ENCODE measurements at places on chromosomes 13 and 19. TPM values are rescaled to one million over a fixed set of nuclear protein-coding genes. Genes with fewer than 3 reads are reported as not detected.

- H3K27me3 ChIP-seq: no peaks in the 10 kb centered on the region
- H3K36me3 ChIP-seq: peaks cover 34% of the 10 kb centered on the region
- ATAC-seq: no peak
- H3K4me1 ChIP-seq: peaks cover 4% of the 10 kb centered on the region
Measured at GRCh38 chr19:39423258-39424086, 11.0 kb downstream of the PLEKHG2 start.

DNA sequence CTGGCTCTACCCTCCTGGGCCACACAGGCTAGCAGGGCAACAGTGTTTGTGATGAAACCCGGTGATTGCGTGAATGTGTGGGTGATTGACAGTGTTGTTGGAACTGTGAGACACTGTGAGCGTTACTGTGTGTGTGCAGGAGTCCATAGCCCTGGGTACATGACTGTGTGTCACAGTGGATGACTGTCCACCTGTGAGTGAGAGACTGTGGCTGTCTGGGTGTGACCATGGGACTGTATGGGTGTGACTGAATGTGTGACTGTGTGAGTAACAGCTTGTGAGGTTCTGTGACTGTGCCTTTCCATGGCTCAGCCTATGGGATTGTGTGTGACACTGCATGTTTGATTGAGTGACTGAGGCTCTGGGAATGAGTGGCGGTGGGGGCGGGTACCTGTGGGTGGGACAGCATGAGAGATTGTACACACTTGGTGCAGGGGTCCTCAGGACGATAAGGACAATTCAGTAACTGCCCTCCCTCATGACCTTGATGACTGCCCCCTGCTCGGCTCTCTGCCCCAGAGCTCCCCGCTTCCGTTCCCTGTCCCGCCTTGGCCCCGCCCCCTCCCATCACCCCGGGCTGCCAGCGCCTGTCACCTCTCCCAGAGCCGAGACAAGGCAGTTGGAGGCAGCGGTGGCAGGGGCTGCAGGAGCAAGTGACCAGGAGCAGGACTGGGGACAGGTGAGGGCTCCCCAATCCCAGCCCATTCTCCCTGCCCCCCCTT is at the start of gene GIPR:
Gene GIPR, plus strand, starts transcription at position 602 of the 722 bp plus-strand sequence. CDS start 1,300 bp downstream, outside the sequence.
- H3K27ac ChIP-seq: peak within 1 kb of the TSS; percentile 95
- H3K27me3 ChIP-seq: peaks cover 14% of the 10 kb centered on the region
- H3K4me3 ChIP-seq: peak within 1 kb of the TSS; percentile 95
- peak; percentile 95 for ATAC-seq

DNA sequence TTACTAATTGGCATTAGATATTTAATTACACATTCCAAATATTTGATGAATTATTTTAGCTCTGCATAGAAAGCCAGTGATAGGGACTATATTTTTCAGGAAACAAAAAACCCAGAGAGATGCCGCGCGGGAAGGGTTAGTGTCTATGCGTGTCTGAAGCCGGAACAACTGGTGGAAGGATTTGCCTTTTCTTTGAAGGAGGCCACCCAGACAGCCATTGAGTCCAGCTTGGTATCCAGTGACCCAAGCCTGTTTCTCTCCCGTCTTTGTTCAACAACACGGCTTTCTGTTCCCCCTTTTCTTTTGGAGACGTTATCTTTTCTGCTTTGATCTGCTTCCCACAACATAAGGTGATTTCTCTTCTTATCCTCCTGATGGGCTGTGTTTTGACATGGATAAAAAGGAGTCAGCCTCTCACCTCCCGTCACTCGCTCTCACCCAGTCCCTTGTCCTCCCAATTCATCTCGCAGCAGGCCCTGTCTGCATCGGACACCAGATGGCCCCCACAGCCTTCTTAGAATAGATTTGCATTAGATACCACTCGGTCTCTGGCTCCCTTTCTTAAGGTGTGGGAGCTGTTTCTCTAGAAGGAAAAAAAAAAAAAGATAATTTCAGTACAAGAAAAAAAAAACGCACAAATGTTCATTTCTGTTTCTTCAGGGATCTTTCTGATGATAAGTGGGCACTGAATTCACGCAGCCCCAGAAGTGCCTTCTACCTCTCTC is 361.8 kb downstream of the ZNF536 start:
- H3K36me3 ChIP-seq: no peaks in the 10 kb centered on the region
- no peak for ATAC-seq
- H3K4me1 ChIP-seq: no peaks in the 10 kb centered on the region
- peaks cover 4% of the 10 kb centered on the region for H3K27me3 ChIP-seq

DNA sequence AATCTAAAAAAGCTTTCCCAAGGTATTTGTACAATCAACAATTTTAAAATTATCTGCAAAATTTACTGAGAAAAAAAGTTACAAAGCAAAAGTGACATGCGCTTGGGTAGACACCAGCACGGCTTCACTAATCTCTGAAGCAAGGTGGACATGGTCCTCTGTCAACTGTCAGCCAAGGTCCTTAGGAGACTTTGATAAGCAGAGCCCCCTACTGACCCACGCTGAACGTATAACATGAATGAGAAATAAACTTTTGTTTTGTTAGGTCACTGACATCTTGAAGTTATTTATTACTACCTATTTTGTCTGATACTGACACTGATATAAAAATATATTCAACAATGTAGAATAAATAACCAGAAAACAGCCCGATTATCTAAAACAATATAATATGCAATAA is 100.7 kb upstream of the OBI1 start:
- no peaks in the 10 kb centered on the region for H3K36me3 ChIP-seq
- no peak for ATAC-seq
- H3K4me3 ChIP-seq: no peak overlapping the region
- no peaks in the 10 kb centered on the region for H3K4me1 ChIP-seq
- H3K27me3 ChIP-seq: peaks cover 19% of the 10 kb centered on the region
- no peak overlapping the region for H3K27ac ChIP-seq

DNA sequence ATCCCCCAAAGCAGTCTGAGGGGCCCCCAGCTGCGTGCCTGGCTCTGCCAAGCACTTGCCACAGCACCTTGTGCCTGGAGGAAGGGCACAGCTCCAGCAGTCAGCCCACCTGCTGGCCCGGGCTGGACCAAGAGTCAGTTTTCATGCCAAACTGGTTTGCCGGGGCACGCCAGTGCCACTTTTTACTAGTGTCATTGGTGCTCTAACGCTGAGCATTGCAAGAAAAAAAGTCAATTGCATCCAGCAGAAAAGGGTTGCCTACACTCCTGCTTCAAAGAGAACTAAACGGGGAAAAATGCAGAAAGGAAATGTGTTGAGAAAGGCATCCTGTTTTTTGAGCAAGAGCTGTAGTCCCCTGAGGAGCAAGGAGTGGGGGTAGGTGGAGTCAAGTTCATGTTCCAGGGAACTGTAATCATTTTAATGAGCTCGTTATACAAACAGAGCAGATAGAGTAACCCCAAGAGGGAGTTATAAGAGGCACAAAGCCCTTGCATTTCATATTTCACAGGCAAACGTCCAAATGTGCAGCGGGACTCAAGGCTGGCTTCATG is 68.4 kb downstream of the F2RL3 start:
- no peak for ATAC-seq
- H3K4me3 ChIP-seq: no peak overlapping the region
- H3K36me3 ChIP-seq: no peaks in the 10 kb centered on the region
- no peaks in the 10 kb centered on the region for H3K4me1 ChIP-seq

- H3K27ac ChIP-seq: no peak overlapping the region
- peaks cover 6% of the 10 kb centered on the region for H3K27me3 ChIP-seq
- no peak overlapping the region for H3K4me3 ChIP-seq
- ATAC-seq: no peak
Measured at GRCh38 chr13:29239653-29240525, 355.6 kb downstream of the SLC7A1 start.

GRCh38 chr13:47959468-47960247 is 41.4 kb downstream of the SUCLA2 start:
- H3K4me1 ChIP-seq: no peaks in the 10 kb centered on the region
- ATAC-seq: no peak
- no peaks in the 10 kb centered on the region for H3K27me3 ChIP-seq
- no peak overlapping the region for H3K4me3 ChIP-seq
- H3K27ac ChIP-seq: no peak overlapping the region

DNA sequence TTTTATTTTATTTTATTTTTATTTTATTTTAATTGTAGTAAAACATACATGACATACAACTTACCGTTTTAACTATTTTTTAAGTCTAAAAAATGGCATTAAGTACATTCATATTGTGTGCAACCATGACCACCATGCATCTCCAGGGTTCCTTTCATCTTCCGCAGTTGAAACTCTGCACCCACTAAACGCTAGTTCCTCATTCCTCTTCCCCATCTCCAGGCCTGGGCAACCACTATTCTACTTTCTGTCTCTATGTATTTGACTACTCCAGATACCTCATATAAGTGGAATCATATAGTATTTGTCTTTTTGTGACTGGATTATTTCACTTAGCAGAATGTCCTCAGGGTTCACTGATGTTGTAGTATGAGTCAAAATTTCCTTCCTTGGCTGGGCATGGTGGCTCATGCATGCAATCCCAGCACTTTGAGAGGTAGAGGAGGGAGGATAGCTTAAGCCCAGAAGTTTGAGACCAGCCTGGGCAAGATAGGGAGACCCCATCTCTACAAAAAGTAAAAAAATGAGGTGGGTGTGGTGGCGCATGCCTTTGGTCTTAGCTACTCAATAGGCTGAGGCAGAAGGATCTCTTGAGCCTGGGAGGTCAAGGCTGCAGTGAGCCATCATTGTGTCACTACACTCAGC is 55.7 kb upstream of the ZNF507 start:
- no peak overlapping the region for H3K27ac ChIP-seq
- H3K27me3 ChIP-seq: peaks cover 17% of the 10 kb centered on the region
- ATAC-seq: no peak

GRCh38 chr19:4972509-4973230 is 3.8 kb downstream of the KDM4B start:
- peak overlapping the region; percentile 94 for H3K27ac ChIP-seq
- H3K4me1 ChIP-seq: peaks cover 29% of the 10 kb centered on the region
- peaks cover 51% of the 10 kb centered on the region for H3K36me3 ChIP-seq
- no peak for ATAC-seq
- peak overlapping the region; percentile 34 for H3K4me3 ChIP-seq

DNA sequence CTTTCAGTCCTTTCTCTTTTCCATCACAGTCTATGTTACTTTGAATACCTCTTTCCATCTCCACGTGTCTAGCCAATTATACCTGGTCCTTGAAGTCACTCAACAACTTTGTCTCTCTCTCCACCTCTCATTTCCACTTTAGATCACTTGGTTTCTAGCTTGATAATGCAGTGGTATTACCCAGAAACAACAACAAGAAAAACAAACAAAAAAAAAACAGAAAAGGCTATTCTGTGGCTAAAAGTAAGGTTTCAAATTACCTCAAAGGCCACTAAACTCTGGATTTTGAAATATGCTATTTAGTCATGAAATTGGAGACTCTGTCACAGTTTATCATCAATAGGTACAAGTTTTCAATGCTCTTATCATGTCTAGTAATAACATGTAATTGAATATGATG is 184.8 kb downstream of the PCDH9 start:
- H3K27me3 ChIP-seq: no peaks in the 10 kb centered on the region
- ATAC-seq: no peak
- H3K4me1 ChIP-seq: no peaks in the 10 kb centered on the region
- no peak overlapping the region for H3K4me3 ChIP-seq

GRCh38 chr13:68304286-68304893 is 1074.3 kb upstream of the PCDH9 start:
- no peak for ATAC-seq
- no peaks in the 10 kb centered on the region for H3K4me1 ChIP-seq
- H3K4me3 ChIP-seq: no peak overlapping the region
- no peaks in the 10 kb centered on the region for H3K36me3 ChIP-seq

DNA sequence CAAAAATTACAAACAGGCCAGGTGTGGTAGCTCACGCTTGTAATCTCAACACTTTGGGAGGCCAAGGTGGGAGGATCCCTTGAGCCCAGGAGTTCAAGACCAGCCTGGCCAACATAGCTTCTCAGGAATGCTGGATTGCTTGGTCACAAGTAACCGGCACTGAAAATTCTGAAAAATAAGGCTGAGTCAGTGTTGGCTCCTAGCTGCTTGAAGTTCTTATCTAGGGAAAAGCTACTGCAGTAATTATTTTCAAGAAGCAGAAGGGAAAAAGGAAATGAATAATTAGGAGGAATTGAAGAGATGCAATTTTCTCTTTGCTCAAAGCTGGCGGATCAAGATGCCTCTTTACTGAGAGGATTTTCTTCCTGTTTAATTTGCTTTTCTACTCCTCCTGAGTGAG is 75.0 kb upstream of the GTF3A start:
- no peaks in the 10 kb centered on the region for H3K36me3 ChIP-seq
- H3K4me1 ChIP-seq: peaks cover 17% of the 10 kb centered on the region
- ATAC-seq: no peak
- no peak overlapping the region for H3K27ac ChIP-seq
- H3K27me3 ChIP-seq: peaks cover 23% of the 10 kb centered on the region

DNA sequence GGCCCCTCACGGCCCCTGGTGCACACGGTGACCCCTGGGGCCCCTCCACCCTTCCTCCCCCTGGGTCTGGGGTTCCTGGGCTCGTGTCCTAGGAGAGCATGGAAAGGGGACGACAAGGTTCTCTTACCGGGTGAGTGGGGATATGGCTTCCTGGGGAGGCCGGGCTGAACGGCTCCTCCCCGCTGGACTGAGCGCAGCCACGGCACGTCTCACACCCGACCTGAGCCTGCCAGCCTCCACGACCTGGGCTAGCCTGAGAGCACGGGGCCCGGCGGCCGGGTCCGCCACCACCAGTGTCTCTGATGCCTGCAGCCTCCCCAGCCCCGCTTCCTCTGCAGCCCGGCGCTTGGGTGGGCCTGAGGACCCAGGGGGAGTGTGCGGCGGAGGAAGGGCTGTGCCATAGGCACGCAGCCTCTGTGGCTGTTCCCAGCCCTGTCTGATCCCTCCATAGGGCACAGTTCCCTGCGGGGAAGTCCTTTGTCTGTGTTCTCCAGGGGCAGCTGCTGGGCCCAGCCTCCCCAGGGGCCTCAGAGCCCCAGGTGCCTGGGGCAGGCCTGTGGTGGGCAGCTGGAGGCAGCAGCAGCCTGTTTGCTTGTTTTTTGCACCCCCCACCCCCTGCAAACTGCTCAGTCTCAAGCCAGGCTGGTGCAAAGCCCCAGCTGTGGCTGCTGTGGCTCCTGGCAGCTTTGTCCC is 15.0 kb downstream of the PLIN4 start:
- no peak overlapping the region for H3K27ac ChIP-seq
- no peaks in the 10 kb centered on the region for H3K4me1 ChIP-seq
- H3K36me3 ChIP-seq: peaks cover 20% of the 10 kb centered on the region
- no peak for ATAC-seq
- H3K4me3 ChIP-seq: no peak overlapping the region

DNA sequence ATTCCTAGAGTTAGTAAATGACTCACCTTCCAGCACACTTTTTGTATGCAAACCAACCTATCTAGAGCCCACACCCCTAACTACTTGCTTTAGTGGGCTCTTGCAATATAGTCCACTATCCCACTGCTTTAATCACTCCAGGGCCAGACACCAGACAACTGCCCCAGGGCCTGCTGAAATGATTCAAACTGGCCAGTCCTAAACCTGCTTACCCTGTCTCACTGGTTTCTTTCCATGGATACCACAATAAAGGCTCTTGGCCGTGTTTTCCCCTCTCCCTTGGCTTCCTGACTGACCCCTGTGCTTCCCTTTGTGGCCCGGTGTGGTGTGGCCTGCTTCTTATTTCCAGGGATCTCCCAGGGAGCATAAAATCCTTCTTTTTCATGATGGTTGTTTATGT is 14.6 kb downstream of the HS6ST3 start:
- no peak overlapping the region for H3K4me3 ChIP-seq
- peaks cover 3% of the 10 kb centered on the region for H3K27me3 ChIP-seq
- no peaks in the 10 kb centered on the region for H3K36me3 ChIP-seq
- no peak for ATAC-seq
- no peaks in the 10 kb centered on the region for H3K4me1 ChIP-seq

ATXN8OS gene
- total RNA-seq: not detected

C5AR1 gene
- 2.4 TPM for total RNA-seq

CYP4F12 gene
- total RNA-seq: not detected

KASH5 gene
- total RNA-seq: 1.1 TPM

ZNF296 gene
- total RNA-seq: 6.7 TPM

TLE6 gene
- total RNA-seq: 4.2 TPM

C19orf73 gene
- total RNA-seq: 1.3 TPM

KCTD4 gene
- total RNA-seq: not detected

MATK gene
- 14.8 TPM for total RNA-seq

HCST gene
- total RNA-seq: 45.5 TPM

All from activated T-helper 17 cell treated with anti-CD3 and anti-CD28 coated beads, Interleukin-2, amount 50 U/mL, for 72 hours (primary cell).